ENCODE measurements at places on chromosomes 5 and 9.
A peak's percentile ranks its signal among the peaks of the same experiment; 100 is the strongest.

- DNase-seq, result no peak
Measured at GRCh38 chr9:98605116-98605515, 103.6 kb downstream of the GABBR2 start.

- peak; percentile 53 for DNase-seq
Measured at GRCh38 chr9:100150214-100150613, 51.2 kb downstream of the INVS start.

DNA sequence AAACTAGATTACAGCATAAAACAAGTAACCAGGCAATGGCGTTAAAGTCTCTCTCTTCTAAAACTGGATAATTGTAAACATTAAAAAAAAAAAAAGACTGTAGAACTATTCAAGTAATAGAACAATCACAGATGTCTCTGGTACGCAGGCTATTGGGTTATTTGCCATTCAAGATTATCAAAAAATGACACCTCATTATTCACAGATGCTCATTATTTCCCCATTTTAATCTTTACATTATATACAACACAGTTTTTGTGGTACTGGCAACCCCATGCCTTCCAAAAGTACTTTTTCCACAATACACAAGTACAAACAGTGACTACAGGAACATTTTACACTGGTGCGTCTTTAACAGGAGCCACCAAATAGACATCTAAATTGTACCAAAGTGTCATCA lies 109.4 kb downstream of the ZNF608 start:
- no peak for DNase-seq

DNA sequence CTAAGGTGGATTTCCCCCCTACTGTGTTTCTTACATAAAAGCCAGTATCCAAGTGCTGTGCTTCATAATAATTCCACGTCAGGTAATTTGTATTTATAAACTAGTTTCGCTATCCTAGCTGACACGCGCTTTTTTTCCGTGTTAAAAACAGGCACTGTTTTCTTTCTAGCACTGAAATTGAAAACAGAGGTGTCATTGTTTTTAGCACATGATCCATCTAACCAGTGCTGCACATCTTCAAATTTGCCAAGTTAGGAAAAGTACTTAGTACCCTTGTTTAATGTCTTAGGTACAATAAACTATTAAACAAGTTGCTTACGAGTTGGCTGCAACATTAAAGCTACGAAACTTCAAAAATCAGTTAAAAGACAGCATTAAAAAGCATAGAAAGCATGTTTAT lies 49.9 kb downstream of the JMY start:
- DNase-seq, result no peak

- no peak for DNase-seq
Measured at GRCh38 chr9:18346745-18347144, 127.2 kb upstream of the ADAMTSL1 start.

GRCh38 chr5:159040181-159040580 lies 59.5 kb downstream of the EBF1 start:
- no peak for DNase-seq

DNA sequence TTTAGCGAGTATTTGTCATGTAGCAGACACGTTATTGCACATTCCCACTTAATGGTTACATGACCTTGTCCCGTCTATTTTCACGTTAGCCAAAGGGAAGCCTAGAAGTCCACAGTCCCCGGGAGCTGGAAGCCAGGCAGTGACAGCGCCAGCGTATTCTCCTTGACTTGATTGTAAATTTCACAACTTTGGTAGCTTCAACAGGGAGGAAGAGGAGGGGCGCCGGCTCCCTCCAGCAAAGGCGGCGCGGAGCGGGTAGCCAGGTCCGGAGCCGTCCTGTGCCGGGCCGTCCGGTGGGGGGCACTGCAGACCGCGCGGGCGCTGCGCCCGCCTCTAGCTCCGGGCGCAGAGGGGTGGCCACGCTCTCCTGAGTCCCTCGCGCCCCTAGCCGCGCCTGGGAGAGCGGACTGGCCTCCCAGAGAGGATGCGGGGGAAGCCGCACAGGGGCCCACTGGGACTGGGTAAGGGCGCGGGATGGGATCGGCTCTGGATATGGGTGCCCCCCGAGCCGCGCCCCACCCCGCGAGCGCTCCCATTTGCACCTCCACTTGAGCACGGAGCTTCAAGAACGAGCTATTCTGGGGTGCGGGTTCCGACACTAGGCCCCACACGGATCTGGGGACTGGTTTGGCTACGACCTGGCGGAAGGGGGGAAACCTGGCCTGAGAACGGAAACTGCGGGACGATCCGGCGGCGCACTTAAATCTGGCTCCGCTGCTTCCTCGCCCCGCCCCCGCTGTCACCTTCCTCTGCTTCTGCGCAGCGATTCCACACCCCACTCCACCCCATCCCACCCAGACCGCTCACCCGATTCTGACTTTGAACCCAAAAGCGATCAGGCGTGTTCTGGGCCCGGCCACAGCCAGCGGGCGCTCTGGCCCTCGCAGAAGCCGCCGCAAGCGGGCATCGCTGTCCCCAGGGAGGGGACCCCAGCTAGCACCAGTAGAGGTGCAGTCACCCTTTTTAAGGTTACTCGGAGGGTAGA lies 23.8 kb downstream of the KLF4 start:
- peak; percentile 65 for DNase-seq

DNA sequence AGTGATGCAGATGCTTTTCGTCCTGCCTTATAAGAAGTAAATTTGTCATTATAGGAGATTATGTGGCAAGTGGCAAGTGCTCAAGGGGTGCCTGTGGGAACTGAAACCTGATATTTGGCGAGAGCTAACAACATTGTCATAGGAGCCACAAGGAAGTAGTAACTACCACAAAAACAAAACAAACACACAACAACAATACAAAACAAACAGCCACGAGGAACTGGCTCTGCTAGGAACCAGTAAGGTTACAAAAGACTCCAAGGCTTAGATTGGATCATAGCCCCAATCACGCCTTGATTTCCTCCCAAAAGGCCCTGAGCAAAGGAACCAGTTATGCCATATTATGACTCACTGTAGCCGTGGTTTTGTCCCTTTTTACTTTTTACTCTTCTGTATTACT lies 1045.2 kb downstream of the CDH12 start:
- DNase-seq, result peak; percentile 28

DNA sequence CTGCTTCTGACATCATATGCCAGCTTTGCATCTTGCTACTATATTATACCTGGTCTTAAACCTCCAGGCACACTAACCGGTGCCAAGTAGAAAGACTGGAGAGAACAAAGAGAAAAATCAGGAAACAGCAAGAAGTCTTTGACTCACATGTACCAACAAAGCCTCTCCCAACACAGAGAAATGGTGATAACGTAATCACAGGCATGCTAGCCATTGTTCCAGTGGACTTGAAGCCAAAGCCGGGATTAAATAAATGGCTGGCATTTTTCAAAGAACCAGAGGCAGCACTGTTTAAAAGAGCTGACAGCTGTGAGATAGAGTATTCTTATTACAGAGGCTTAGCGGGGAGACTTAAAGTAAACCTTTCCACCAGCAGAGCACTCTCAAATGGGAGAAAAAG lies 148.4 kb upstream of the NFIL3 start:
- DNase-seq, result no peak

- no peak for DNase-seq
Measured at GRCh38 chr9:118091711-118092500, 387.7 kb downstream of the TLR4 start.
